Tongue (tissue), 3 donors: ENCODE measurements at places on chromosomes 13 and 19. TPM values are rescaled to one million over a fixed set of nuclear protein-coding genes. Genes with fewer than 3 reads are reported as not detected.

DNA sequence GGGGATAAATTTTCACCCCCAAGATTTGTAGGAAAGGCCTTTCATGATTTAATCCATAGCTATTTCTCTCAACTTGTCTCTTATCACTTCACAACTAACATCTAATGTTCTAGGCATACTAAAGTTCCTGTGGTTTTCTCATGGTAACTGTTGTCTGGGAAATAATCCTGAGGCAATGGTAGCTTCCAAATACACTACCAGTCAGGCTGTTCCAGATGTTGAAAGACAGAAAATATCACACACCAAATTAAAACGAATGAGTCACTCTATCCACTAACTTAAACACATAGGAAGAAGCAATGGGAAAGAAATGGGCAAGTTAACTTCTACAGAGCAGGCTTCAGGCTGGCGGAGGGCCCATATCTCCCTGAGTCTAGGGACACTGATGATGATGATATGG, 77.7 kb upstream of the MYO16 start:
- no peak for DNase-seq

DNA sequence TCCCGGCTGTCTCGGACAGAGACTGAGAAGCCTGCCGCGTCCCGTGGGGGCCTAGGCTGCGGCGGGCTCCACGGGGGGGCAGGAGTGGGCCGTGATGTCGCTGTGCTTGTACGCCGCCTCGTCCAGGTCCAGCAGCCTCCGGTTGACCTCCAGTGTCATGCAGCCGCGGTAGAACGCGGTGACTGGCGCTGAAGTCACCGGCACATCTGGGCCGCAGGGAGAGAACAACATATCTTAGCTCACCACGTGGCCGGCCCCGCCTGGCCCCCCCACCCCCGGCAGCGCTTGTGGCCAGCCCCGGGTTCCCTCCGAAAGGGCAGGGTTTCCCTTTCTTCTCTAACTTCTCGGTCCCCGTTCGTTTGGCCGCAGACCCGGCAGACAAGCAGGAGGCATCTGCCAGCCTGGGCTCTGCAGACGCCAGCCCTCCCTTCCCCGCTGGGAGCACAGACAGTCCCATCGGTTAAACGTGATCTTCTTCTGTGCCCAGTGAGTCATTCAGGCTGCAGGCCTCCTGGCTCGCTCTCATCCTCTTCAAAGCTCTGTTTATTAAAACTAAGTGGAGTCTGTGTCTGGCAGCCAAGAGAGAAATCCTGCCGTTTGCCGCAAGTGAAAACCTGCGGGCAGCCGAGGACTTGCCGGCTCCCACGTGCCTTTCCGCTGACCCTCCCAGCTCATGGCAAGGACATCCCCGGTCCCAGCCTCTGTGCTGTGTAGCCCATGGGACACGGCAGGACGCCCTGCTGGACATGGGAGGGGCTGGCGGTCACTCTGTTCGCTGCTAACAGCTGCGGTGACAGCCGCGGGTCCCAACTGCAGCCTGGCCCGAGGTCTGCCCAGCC, 42.8 kb downstream of the GAS6 start:
- DNase-seq = peak; percentile 92

DNA sequence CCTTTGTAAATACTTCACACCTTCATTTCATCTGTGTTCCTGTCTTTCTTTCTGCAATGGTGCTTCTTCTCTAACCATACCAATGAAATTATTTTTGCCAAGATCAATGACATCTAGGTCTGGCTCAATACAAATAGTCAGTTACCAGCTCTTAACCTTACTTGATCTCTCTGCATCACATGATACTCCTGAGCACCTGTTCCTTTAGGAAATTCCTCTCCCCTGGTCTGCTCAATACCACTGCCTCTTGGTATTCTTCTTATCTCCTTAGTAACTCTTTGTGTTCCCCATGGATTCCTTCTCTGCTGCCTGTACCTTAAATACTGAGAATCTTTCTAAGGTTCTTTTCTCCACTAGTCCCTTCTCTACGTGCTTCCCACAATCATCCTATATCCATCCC, 25.9 kb downstream of the SOHLH2 start:
- no peak for DNase-seq

GRCh38 chr19:34217952-34218817, 36.2 kb upstream of the GARRE1 start:
- peak; percentile 16 for DNase-seq

KLK4 gene
- not detected for total RNA-seq

ZNF440 gene
- 9.8 TPM for total RNA-seq

THSD1 gene
- 24.5 TPM for total RNA-seq

PEAK3 gene
- total RNA-seq = not detected
